ENCODE measurements at places on chromosomes 13 and 19.

DNA sequence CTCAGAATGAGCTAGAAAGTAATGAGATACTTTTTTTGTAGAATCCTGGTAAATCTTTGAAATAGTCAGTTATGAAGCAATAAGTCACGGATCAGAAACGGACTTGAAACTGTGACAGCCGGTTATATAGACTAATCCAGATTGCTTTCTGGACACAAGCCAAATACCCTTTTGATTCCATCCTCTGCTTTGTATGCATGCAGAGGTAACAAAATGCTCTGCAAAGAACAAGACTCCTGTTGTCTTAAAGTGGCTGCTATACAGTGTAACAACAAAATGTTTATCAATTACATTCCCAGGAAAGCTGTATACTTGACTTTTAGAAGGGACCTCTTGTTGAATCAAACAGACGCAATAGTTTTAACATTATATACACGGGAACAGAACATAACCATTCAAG, 66.5 kb upstream of the STARD13 start:
- no peaks in the 10 kb centered on the region for H3K36me3 ChIP-seq
- peaks cover 8% of the 10 kb centered on the region for H3K4me1 ChIP-seq
- no peak overlapping the region for H3K27ac ChIP-seq
- H3K4me3 ChIP-seq = no peak overlapping the region

GRCh38 chr13:101144808-101145419, 271.4 kb downstream of the NALCN start:
- no peak overlapping the region for H3K4me3 ChIP-seq
- H3K27me3 ChIP-seq = no peaks in the 10 kb centered on the region
- H3K27ac ChIP-seq = no peak overlapping the region

DNA sequence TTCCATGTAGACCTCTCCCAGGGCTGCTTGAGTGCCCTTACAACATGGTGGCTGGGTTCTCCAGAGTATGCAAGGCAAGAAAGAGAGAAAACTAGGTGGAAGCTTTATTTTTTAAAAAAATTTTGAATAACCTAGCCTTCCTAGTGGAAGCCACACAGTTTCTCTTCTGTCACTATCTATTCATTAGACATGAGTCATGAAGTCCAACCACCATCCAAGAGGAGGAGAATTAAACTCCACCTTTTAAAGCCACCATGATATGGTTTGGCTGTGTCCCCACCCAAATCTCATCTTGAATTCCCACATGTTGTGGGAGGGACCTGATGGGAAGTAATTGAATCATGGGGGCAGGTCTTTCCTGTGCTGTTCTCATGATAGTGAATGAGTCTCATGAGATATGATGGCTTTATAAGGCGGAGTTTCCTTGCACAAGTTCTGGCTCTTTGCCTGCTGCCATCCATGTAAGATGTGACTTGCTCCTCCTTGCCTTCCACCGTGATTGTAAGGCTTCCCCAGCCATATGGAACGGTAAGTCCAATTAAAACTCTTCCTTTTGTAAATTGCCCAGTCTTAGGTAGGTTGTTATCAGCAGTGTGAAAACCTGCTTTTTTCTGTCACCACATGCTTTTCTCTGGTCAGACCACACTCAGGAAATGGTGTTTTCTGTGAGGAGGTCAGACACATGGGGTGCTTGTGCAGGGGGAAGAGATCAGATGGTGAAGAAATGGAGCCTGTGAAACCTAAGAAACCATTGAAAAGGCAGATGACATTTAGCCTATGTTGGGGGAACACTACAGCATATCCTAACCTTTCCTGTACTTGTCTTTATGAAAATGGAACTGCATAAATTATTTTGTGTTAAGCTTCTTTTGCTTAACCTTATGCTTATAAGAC, 57.7 kb downstream of the ANKRD10 start:
- H3K27ac ChIP-seq = no peak overlapping the region
- H3K4me3 ChIP-seq = no peak overlapping the region

DNA sequence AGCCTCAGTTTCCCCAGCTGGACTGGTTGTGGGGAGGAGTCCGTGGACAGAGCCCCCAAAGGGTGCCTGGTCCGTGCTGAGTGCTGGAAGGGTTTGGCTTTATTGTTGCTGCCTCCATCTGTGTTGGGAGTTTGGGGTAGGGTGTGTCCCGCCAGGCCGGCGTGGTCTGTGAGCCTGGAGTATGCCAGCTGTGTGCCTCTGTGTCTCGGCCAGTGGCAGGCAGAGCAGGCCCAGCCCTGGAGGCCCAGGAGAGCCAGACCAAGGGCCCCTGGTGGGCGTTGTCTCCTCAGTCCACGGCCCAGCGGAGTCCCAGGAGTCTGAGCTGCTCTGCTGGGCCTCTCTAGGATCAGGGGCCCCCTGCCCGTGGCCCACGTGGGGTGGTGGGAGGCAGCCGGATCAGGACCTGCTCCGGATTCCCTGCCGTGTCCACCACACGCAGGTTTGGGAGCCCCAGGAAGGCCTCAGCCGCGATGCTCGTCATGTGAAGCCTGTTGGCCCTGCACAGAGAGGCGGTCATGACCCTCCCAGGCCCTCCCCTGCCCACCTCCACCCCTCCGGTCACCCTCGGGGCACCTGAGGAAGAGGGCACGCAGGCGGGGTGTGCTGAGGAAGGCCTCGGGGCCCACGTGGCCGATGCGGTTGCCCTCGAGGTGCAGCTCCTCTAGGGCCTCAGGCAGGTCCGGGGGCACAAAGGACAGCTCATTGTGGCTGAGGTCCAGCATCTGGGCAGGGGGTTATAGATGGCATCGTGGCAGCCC, 6.6 kb downstream of the PODNL1 start:
- H3K27me3 ChIP-seq = peaks cover 24% of the 10 kb centered on the region
- DNase-seq = no peak
- no peak overlapping the region for H3K27ac ChIP-seq
- no peak overlapping the region for H3K4me3 ChIP-seq

DNA sequence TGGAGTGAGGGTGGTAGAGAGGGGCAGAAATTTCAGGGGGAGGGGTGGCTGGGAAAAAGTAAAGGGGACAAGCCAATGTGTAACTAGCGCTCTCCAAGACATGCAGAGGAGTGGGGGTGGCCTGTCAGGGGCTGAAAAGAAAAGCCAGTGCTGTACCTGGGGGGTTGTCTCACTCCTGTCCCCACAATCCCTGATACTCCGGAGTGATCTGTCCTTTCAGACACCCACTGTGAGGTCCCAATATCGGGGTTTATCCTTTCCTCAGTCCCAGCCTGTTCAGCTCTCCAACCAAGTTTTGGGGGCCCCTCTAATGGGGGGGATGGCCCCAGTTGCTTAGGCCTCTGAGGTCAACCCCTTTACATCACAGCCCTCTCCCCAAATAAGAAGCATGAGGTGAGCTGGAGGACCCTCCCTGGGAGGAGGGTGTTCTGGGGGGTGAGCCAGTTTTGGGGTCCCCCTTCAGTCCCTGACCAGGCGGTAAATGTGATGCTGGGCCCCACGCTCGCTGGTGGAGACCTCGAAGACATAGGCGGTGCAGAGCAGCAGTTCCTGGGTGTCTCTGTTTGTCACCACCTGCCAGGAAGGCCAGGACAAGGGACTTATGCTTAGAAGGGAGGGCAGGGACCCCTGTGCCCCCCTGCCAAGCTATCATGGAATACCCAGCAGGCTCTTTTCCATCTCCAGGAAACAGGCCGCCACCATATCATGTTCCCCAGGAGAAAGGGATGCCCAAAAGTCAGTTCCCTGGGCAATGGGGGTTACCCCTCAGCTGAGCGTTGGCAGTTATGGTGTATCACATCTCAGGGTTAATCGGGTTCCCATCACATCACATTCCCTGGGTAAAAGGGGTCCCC, 5.9 kb downstream of the CD37 start:
- H3K4me3 ChIP-seq = no peak overlapping the region
- no peak for DNase-seq
- no peak overlapping the region for H3K27ac ChIP-seq
- peaks cover 28% of the 10 kb centered on the region for H3K36me3 ChIP-seq
- no peaks in the 10 kb centered on the region for H3K27me3 ChIP-seq

DNA sequence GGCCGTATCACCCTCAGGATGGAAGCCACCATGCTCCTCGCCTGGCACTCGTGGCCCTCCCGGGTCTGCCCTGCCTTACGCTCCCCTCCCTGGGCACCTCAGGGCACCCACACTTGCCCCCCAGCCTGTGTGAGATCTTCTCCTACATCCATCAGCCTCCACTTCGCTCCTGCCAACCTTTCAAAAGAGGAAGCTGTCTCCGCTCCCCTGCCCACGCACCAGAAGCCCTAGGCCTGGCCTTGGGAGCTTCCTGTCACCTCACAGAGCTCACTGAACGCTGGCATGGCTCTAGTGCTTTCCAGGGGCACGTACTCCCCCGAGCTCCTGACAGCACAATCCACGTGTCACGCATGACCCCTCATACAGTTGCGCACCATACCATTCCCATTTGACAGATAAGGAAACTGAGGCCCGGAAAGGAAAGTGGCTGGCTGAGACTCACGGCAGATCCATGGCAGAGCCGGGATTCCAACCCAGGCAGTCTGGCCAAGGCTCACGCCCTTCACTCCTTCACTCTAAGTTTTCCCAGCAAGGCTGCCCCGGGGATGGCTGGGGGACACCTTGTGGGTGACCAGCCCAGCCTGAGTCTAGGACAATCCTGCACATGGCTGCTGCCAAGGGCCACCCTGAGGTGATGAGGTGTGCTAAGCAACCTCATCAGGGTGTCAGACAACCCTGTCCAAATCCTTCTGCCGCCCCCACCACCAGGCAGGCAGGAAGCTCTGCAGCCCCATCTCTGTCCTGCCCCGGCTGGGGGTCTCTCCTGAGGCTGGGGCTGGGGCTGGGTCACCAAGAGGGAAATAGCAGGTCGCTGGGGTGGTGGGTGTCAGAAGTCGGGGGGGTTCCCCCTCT, 19.3 kb downstream of the PPP1R12C start:
- peaks cover 8% of the 10 kb centered on the region for H3K4me1 ChIP-seq
- no peak for DNase-seq
- H3K4me3 ChIP-seq = no peak overlapping the region
- H3K36me3 ChIP-seq = peaks cover 48% of the 10 kb centered on the region
- no peak overlapping the region for H3K27ac ChIP-seq
- H3K27me3 ChIP-seq = no peaks in the 10 kb centered on the region

- peak; percentile 48 for DNase-seq
- no peak overlapping the region for H3K27ac ChIP-seq
- H3K27me3 ChIP-seq = no peaks in the 10 kb centered on the region
- H3K4me3 ChIP-seq = peak overlapping the region; percentile 88
- peaks cover 10% of the 10 kb centered on the region for H3K4me1 ChIP-seq
- H3K36me3 ChIP-seq = no peaks in the 10 kb centered on the region
Measured at GRCh38 chr13:110559429-110559943, 2.0 kb downstream of the RAB20 start.

DNA sequence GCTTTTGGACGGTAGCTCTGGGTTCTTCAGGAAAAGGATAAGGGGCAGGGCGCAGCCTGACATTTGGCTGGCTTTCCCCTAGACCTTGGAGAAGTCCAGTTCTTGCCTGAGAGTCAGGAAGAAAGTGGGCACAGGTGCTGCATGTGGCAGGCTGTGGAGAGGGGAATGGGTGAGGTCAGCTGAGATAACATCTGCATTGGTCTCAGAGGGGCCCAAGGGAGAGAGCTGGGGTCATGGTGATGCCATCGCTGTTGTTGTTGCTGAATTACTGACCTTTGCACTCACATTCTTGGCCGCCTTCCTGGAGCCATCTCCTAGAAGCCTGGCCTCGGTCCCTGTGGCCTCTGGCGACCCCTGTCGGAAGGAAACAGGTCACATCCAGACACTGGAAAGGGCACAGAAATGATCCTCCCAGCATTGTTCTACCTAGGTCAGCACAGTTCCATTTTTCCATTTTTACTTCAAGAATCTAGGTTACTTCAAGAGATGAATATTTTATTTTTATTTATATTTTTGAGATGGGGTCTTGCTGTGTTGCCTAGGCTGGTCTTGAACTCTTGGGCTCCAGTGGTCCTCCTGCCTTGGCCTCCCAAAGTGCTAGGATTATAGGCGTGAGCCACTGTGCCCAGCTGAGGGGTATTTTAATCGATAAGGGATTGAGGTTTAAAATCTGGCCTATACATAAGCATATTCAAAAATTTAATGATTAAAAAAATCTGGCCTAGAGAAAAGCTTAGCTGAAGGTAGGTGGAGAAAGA, 6.5 kb upstream of the LIPE start:
- H3K4me1 ChIP-seq = peaks cover 4% of the 10 kb centered on the region
- no peak overlapping the region for H3K27ac ChIP-seq
- peak; percentile 50 for DNase-seq
- H3K36me3 ChIP-seq = no peaks in the 10 kb centered on the region
- H3K4me3 ChIP-seq = peak overlapping the region; percentile 38

- H3K36me3 ChIP-seq = peaks cover 69% of the 10 kb centered on the region
- peak; percentile 89 for DNase-seq
- H3K27ac ChIP-seq = no peak overlapping the region
- peaks cover 12% of the 10 kb centered on the region for H3K4me1 ChIP-seq
- no peak overlapping the region for H3K4me3 ChIP-seq
Measured at GRCh38 chr19:48970923-48971395, 5.8 kb downstream of the FTL start.

DNA sequence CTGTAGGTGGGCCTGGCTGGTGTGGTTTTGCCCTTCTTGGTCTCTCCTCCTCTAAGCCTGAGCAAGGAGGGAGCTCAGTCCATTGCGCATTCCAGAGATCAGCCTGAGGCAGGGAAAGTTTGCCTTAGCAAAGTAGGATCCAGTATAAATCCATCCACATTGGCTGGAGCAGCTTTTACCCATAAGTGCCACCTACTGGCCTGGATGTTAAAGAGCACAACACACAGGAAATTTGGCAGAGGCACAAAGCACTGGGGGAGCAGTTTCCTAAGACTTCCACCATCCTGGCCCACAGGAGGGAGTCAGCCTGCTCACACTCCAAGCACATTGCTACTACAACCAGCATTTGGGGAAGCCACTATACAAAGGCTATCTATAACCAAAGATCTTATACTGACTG, 1124.2 kb downstream of the SLITRK1 start:
- no peaks in the 10 kb centered on the region for H3K27me3 ChIP-seq
- H3K4me3 ChIP-seq = no peak overlapping the region
- no peak overlapping the region for H3K27ac ChIP-seq
- no peak for DNase-seq
- H3K4me1 ChIP-seq = no peaks in the 10 kb centered on the region

DNA sequence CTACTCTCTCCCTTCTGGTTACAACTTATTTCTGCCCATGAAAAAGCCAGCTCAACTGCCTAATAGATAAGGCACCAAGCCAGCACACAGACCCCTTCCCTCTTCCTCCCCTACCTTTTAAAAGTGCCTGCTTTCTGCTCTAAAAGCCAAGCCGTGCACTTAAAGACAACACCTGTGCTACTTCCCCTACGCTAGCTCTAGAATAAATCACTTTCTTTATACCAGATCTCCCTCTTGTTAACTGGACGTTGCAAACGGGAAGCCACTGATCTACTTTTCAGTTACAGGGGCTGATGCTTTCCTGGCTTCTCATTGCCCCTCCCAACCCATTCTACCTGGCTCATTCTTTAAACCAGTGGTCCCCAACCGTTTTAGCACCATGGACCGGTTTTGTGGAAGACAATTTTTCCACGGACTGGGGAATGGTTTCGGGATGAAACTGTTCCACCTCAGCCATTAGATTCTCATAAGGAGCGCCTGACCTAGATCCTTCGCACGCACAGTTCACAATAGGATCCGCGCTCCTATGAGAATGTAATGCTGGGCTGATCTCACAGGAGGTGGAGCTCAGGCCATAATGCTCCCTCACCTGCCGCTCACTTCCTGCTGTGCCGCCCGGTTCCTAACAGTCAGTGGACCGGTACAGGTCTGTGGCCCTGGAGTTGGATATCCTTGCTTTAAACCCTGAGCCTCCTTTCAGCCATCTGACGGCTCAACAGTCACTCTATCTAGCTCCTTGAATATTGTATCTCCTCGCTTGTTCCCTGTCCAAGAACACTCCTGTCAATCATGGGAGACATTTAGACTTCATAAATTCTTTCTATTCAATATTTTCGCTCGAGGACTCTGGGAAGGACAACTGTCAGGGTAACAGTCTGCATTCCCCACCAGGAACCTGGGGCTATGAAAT, 841 bp upstream of the ZNF223 start:
- H3K4me3 ChIP-seq = peak overlapping the region; percentile 50
- DNase-seq = peak; percentile 17
- peaks cover 8% of the 10 kb centered on the region for H3K27me3 ChIP-seq
- peaks cover 1% of the 10 kb centered on the region for H3K4me1 ChIP-seq
- no peak overlapping the region for H3K27ac ChIP-seq
